ENCODE measurements at places on chromosomes 6 and 20. TPM values are rescaled to one million over a fixed set of nuclear protein-coding genes. Genes with fewer than 3 reads are reported as not detected.

DNA sequence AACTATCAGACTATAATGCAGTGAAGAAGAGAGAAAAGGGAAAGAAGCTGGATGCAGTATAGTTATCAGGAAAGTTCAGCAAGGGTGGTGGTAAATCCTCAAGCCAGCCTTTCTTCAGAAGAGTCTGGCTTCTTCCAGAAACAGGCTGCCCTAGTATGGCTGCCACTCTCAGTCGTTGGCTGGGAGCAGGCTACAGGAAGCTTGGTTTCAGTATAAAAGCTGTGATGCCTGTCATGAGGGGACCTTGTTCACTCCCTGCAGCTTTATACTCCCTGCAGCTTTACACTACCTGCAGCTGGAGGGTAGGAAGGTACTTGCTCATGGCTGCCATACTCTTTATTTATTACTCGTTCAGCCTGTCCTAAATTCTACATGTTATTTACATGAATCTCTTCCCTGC is 63.3 kb upstream of the ARHGAP18 start:
- no peak overlapping the region for H3K27ac ChIP-seq
- DNase-seq = no peak
- no peaks in the 10 kb centered on the region for H3K36me3 ChIP-seq

The PPP1R16B gene
- 15.3 TPM for total RNA-seq

The KCNQ2 gene
- 72.1 TPM for total RNA-seq

DNA sequence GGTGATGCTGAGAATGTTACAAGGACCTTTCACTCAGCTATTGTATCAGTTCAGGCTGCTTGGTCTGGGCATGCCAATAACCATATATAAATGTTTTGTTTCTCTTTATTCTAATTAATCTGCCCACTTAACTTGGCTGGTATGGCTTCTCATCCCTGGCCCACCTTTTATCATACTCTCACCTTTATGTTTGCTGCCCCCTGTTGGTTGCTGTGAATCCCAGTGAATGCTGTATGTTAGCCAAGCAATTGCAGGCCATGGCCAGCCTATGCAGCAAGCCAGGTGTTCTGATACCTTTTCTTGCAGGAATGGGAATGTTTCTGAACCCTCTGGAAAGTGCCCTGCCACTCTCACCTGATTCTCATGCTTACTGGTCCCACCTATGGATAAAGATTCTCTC is 54.6 kb downstream of the PCSK2 start:
- H3K27me3 ChIP-seq = no peaks in the 10 kb centered on the region
- no peak overlapping the region for H3K4me3 ChIP-seq
- no peak overlapping the region for H3K27ac ChIP-seq
- peaks cover 16% of the 10 kb centered on the region for H3K4me1 ChIP-seq
- H3K36me3 ChIP-seq = no peaks in the 10 kb centered on the region
- DNase-seq = peak; percentile 90

The TBPL1 gene
- 40.4 TPM for total RNA-seq

The B3GAT2 gene
- total RNA-seq = 0.42 TPM

GRCh38 chr6:55664591-55665587 is 85.9 kb upstream of the HMGCLL1 start:
- H3K27me3 ChIP-seq = no peaks in the 10 kb centered on the region
- no peak overlapping the region for H3K27ac ChIP-seq
- DNase-seq = no peak
- H3K36me3 ChIP-seq = no peaks in the 10 kb centered on the region

GRCh38 chr6:15948930-15949900 is 179.7 kb upstream of the MYLIP start:
- DNase-seq = peak; percentile 86
- no peaks in the 10 kb centered on the region for H3K36me3 ChIP-seq
- no peak overlapping the region for H3K27ac ChIP-seq
- H3K27me3 ChIP-seq = no peaks in the 10 kb centered on the region
- H3K4me1 ChIP-seq = peaks cover 8% of the 10 kb centered on the region

DNA sequence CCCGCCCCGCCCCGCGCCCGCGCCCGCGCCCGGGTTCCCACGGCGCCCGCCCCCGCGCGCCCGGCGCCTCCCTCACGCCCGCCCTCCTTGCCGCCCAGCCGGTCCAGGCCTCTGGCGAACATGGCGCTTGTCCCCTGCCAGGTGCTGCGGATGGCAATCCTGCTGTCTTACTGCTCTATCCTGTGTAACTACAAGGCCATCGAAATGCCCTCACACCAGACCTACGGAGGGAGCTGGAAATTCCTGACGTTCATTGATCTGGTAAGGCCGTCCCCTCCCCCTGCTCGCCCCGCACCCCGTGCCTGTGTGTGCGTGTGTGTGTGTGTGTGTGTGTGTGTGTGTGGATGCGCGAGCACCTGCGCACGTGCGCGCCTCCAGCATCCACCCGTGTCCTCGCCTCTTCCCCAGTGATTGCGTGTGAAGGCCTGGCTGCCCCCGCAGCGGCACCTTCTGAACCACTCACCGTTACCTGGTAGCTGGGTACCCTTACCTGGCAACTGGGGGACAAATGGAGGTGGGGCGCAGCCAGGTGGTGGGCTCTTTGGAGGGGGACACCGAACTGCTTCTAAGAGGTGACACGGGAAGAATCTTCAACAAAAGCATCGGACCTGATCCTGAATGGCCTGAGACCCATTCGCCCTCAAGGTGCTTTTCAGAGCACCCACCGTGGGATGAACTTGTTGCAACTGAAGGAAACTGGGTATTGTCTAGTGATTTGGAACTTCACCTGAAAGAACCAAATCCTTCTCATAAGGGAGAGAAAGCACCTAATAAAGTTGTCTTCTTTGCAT is at the start of gene AIG1:
AIG1 (plus strand) TSS at position 84 of the 791 bp plus-strand sequence; CDS start at position 121, 37 bp downstream.
- H3K4me3 ChIP-seq = peak within 1 kb of the TSS; percentile 85
- H3K27ac ChIP-seq = peak within 1 kb of the TSS; percentile 56
- no peaks in the 10 kb centered on the region for H3K36me3 ChIP-seq
